ENCODE measurements at places on chromosomes 5 and 9.

- no peak for DNase-seq
These were observed 603.8 kb downstream of the TLE4 start for GRCh38 chr9:80175286-80176150.

DNA sequence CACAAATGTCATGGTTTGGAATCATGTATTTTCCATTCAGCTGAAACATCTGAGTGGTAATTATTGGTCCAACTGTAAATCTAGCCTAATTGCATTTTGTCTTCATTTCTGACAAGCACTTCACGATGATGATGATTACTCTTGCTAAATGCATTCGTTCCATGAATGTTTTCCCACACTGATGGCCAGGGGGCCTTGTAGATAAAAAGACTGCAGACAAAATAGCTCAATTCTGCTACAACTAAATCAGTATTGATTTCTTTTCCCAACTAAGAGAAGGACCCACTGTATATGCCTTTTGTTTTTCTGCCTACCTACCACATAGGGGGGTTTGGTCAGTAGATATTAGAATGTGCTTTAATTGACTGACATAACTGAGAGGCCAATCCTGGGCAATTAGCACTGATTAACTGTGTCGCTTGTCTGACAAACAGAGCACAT is 1351.3 kb upstream of the NUDT12 start:
- DNase-seq: no peak

DNA sequence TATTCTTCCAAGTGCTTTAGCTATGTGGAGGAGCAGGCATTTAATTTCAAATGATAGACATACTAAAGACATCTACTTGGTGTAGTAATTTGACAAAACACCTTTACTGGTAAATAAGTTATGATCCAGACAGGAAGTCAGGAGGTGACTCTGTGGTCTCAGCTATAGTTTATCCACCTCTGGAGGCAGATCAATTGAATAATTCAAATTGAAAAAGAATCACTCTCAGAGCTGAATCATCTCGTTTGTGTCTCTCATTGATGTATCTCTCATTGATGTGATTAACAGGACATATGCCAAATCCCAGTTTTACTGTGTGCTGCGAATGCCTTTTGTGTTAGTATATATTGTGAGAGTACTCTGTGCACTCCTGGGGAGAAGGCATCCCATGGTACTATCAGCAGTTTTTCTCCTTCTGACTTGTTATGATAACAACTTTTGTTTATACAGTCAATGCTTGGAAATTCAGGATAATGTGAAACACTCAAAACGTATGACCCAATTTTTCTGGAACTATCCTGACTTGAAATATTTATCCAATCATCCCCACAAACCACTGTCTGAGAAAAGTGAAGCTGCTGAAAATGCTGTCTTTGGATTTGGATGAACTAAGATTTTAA is 48.5 kb upstream of the DAB2 start:
- no peak for DNase-seq

DNA sequence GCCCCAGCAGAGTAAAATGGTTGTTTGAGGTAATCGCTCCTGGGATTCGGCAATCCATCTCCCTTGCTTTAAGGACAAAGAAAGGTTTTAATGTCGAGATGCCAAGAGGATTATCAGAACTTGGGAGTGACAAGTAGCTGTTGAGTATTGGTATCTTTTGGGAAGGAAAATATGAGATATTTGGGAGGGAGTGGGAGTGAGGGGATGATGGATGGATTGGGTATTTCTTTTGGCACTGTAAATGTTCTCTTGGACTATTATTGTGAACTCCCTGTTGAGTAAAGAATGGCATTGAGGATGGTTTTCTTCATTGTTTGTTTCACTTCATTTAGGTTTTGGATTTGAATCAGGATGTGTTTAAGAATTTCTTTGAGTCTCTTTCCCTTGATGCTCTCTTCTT is 86.1 kb downstream of the PIP5K1B start:
- DNase-seq: no peak

- no peak for DNase-seq
These were observed 26.2 kb downstream of the GRIA1 start for GRCh38 chr5:153516504-153517240.

GRCh38 chr9:18014556-18014955 is 435.7 kb downstream of the SH3GL2 start:
- DNase-seq: no peak

GRCh38 chr9:70218767-70219166 is 40.0 kb upstream of the SMC5 start:
- DNase-seq: no peak

GRCh38 chr5:58202941-58203444 is 256.9 kb downstream of the PLK2 start:
- DNase-seq: no peak

GRCh38 chr5:148259288-148259687 is 9.3 kb upstream of the SPINK13 start:
- DNase-seq: no peak

DNA sequence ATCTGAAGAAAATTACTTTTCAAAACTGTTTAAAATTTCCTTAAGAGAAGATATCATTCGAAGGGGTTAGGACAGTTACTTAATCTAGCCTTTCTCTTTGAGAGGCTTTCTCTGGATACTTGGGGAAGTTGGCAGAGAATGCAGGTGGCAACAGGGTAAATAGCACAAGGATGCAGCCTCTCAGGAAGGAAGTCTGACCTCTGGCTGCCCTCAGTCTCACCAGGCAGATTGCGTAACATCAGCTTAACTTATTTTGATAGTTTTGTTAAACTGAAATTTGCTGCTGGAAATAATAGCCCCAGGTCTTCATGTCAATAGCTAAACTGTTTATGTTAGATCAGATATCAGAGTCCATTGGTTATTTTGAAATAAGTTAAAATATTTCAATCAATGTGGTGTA is 20.4 kb downstream of the CCDC192 start:
- DNase-seq: no peak

- DNase-seq: no peak
These were observed 68.8 kb downstream of the ELL2 start for GRCh38 chr5:95892784-95893354.

DNA sequence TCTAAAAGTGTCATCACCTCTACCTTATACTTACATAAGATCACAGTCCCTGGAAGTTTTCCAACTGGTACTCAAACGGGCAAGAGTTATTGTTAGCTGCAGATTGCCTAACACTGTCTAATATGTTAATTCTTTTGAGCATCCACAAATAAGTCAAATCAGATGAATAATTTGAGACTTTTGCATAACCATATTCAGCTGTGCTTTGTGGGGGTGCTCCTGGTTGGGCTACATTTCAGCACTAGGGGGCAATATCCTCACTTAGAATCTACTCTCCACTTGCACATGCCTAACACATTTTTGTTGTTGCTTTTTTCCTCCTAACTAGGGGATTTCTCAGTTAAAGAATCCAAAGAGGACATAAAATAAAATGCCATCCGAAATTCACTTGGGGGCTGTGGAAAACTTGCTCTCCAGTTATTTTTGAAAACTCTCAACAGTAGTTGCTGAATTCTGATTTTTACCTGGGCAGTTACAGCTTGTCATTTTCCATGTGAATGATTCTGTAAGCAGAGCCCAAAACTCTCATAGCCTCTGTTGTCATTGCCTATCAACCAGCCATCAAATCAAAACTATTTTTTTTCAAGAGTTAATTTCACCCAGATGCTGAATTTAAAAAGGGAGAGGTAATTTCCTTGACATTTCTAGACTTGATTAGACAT is 71.5 kb downstream of the TRIM36 start:
- DNase-seq: no peak

DNA sequence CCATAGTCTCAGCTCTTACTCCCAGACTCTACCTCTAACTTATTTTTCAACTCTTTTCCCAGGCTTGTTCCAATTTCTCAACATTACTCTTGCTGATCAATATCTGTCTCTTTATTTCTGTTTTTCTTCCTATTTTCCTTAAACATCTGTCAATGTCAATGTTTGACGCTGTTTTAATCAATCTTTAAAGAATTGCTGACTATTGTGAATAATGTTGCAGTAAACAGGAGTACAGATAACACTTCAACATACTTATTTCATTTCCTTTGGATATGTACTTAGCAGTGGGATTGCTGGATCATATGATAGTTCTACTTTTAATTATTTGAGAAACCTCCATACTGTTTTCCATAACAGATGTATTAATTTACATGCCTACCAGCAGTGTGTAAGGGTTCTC is 229.0 kb downstream of the TRIM36 start:
- DNase-seq: no peak

DNA sequence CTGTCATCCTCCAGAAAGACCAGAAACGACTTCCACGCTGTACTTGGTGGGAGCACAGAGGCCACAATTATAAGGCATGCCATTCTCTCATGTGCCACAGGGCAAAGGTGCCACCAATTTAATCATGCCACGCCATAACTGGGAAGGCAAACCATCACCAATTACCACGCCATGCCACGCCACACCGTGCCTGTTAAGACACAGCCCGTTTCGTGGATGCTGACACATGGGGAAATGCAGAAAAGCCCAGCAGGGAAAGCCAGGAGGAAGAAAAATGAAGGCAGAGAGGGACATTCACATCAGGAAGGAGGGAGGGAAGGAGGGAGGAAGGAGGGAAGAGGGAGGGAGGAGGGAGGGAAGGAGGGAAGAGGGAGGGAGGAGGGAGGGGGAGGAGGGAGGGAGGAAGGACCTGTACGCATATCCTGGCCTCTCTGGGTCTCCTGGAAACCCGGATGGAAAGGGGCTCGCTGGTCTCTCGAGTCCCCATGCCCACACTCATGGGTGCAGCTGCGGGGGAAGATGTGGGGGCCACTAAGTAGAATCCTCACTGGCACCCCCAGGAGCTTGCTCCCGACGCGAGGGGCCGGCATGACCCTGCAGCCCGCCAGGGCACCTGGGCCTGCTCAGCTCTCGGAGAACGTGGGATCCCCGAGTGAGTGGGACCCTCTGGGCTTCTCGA is 61.7 kb upstream of the UBAC1 start:
- DNase-seq: no peak

GRCh38 chr9:107870221-107870620 is 380.7 kb upstream of the KLF4 start:
- DNase-seq: no peak

GRCh38 chr9:10172476-10172875 is 440.3 kb downstream of the PTPRD start:
- no peak for DNase-seq

GRCh38 chr5:118818604-118819003 is 169.7 kb downstream of the DTWD2 start:
- no peak for DNase-seq

- no peak for DNase-seq
These were observed 54.4 kb downstream of the HRH2 start for GRCh38 chr5:175712313-175712680.

GRCh38 chr9:34954225-34954624 is 3.9 kb upstream of the PHF24 start:
- DNase-seq: no peak

DNA sequence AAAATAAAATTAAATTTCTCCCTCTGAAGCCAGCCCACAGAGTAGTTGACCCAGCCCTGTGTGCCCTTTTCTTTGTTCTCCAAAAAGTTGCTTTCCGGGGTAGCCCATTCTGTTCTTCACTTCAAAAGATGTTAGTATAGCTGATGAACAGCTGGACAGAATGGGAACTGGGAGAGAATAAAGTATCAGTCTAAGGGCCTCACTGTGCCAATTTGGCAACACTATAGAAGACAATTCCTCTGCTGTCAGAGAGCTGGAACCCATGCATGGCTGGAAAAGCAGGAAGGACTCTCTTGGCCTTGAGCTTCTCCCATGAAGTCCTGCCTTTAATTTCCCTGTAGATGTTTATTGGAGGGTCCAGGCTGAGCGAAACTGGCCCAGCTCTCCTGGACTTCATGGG is 11.0 kb upstream of the TNFSF8 start:
- DNase-seq: no peak

GRCh38 chr5:145752534-145752933 is 82.6 kb downstream of the PRELID2 start:
- no peak for DNase-seq

DNA sequence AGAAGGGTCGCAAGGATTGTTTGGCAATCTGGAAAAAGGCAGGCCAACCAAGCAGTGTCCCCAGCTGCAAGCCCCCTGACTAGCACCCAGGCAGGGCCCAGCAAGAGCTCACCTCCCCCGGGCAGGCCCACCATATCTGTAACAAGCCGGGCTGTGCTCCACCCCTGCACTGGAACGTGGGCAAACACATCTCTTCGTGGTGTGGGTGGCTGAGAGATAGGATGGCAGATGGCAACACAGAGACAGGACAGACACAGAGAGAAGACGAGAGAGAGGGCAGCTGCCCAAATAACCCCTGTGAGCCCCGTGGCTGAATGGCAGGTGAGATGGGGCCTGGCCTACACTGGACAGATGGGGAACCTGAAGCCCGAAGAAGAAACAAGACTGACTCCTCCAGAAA is 9.4 kb downstream of the BBLN start:
- peak; percentile 45 for DNase-seq

DNA sequence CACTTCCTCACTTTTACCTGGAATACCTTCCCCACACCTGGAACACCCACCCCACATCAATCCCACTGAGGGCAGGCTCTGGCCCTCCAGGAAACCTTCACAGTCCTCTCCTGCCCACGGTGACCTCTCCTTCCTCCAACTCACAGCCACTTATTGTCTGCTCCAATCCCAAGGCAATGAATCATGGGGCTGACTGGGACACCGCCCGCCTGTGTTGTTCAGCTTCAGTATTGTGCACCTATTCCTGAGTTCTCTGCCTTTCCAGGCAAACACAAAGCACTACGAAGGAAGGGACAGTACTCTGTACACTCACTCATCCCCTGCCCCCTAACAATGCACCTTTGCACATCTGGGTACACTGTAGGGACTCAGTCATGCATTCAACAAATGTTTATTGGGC is 7.3 kb downstream of the PCDH1 start:
- no peak for DNase-seq

- DNase-seq: no peak
These were observed 153.5 kb downstream of the RAPGEF6 start for GRCh38 chr5:131481569-131481968.

GRCh38 chr5:122154910-122155309 is 25.6 kb downstream of the ZNF474 start:
- no peak for DNase-seq

- no peak for DNase-seq
These were observed 138.8 kb downstream of the PIK3R1 start for GRCh38 chr5:68354315-68354714.

GRCh38 chr5:92554447-92555085 is 1026.5 kb downstream of the NR2F1-AS1 start:
- no peak for DNase-seq

GRCh38 chr5:150510460-150511263 is 2.7 kb downstream of the NDST1 start:
- DNase-seq: no peak

DNA sequence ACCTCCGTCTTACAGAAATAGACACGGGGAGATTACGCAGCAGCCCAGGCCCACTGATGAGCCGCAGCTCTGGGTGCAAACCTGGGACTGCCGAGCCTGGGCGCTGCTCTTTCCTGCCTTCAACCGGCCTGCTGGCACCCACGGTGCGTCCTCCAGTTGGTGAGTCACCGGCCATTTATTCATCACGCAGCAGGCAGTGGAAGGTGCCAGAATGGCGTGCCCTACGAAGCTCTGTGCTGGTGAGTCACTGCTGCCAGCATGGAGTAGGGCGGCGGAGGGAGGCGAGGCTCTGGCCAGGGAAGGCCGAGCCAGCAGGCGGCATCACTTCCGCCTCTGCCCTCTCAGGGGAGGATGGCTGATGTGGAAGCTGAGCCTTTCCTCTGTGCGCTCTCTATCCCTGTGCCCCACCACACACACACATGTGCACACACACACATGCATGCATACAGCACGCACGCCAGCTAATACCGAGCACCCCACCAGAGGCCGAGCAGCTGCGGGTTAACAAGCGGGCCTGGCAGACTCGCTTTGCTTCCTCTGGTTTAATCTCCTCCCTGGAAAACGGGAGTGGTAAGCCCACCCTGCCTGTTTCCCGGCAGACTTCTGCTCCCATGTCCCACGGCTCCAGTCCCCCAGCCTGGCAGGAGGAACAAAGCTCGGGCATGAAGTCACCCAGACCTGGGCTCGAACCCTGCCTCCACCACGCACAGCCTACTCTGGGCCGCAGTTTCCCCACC is 39.2 kb downstream of the OLFM1 start:
- DNase-seq: no peak
